ENCODE measurements at places on chromosomes 13 and 19.

- no peak for DNase-seq
Measured at GRCh38 chr19:48842789-48843162, 6.5 kb upstream of the HSD17B14 start.

DNA sequence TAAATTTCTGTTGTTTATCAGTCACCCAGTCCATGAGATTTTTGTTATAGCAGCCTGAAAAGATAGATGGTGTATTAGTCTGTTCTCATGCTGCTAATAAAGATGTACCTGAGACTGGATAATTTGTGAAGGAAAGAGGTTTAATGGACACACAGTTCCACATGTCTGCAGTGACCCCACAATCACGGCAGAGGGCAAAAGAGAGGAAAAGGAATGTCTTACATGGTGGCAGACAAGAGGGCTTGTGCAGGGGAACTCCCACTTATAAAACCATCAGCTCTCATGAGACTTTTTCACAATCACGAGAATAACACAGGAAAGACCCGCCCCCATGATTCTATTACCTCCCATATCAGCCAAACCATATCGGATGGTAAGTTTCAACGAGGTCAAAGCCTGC lies 309.2 kb downstream of the LIG4 start:
- DNase-seq, result no peak

DNA sequence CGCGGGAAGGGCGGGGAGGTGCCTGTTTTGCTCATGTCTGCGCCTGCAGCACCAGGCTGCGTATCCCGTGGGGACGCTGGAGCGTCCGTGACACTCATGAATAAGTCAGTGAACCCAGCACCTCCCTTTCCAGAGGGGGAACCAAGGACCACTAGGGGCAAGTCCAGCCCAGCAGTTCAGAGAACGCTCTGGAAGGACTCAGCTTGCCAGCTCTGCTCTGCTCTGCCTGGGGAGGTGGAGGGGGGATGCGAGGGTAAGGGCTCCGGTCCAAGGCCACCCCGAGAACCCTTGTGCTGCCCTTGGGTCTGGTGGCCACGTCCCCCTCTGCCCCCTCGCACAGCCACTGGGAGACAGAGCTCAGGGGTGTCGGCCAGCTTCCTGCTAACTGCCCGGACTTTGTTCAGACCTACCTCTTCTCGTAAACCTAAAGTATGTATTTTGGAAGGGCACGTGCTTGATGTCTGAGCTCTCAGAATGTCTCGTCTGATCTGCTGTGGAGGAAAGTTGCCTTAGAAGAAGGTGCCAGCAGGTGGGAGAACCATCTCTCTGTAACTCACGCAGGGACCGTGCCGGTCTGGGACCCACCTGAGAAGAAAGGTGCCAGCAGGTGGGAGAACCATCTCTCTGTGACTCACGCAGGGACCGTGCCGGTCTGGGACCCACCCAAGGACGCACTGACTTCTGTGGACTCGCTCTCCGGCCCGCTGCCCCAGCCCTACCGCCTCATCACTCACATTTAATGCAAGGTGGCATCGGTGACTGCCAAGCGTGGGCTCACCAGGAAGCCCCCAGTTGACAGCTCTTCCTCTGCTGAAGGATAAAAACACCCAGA lies 34.1 kb downstream of the TMEM255B start:
- DNase-seq, result no peak

DNA sequence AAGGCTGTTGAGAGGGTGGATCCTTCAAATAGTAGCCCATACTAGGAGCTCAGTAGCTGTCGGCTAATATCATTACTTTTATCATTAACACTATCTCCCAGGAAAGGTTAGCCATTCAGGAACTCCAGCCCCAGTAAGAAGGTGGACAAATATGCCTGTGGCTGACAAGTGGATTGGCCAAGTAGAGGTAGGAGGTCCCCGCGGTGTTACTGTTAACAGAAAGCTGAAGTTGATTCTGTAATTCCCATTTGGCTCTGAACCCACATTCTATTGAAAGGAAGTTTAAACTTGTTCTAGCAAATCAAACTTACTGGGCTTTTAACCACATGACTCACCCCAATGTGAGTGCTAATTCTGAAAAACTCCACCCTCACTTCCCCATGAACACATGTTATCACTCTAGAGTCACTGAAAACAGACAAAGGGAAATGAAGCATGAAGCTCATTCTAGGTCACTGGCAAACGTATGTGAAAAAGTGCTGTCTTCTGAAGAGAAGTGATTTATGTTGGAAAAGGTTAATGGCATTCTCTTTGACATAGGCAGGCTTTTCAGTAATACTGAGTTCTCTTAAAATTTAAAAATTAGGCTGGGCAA lies 273.5 kb downstream of the FGF14 start:
- DNase-seq, result no peak

- peak; percentile 69 for DNase-seq
Measured at GRCh38 chr13:32881777-32882145, 134.5 kb upstream of the KL start.

DNA sequence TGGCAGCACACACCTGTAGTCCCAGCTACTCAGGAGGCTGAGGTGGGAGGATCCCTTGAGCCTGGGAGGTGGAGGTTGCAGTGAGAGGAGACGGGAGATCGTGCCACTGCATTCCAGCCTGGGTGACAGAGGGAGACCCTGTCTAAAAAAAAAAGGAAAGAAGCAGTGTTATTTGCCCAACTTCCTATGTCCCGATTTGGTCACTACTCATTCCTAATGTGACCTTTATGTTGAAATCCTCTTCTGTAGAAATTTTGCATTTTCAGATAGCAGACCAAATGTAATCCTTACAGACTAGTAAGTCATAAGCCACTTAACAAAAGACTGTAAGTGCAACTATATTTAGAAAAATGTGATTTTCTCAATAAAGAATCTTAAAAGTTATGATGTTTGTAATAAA lies 18.2 kb upstream of the STK24 start:
- no peak for DNase-seq

- no peak for DNase-seq
Measured at GRCh38 chr13:39781381-39781780, 125.9 kb downstream of the COG6 start.

DNA sequence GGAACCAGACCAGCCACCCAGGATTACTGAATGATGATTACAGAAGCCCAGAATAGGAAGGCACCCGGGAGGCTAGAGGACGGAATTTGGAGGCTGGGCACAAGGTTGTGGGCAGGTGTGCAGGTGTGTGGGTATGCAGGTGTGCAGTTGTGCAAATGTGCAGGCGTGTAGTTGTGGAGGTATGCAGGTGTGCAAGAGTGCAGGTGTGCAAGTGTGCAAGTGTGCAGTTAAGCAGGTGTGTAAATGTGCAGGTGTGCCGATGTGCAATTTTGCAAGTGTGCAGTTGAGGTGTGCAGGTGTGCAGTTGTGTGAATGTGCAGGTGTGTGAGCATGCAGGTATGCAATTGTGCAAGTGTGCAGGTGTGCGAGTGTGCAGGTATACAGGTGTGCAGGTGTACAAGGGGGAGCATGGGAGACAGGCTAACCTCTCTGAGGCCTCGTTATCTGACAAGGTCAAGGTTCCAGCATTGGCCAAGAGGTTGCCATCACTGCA lies 131.8 kb downstream of the KCTD15 start:
- DNase-seq, result no peak

DNA sequence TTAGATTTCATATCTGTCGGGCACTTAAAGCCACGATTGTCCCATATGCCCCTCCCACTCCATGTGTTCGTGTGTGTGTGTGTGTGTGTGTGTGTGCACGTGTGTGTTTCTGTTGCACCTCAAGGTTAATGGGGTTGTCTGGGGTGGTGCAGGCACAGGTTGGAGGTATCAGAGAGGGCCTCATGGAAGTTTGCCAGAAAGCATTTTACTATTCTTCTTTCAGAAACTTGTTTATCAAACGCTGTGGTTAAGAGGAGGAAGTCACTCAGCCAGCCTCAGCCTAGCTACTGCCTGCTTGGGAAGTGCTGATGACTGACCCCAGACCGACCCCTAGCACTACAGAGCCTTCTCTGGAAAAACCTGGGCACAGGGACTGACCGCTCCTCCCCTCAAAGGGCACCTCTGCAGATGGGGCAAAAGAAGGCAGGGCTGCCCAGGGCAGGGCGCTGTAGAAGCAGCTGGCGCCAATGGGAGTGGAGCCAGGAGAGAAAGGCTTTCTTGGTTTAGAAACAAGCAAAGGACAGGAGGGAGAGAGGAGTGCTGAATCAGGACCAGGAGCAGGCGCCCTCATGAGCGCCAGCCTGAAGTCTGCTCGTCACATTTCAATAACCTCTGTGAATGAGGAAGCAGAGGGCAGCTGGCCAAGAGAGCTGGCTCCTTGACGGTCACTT lies 3.9 kb downstream of the SIAH3 start:
- DNase-seq, result no peak

- no peak for DNase-seq
Measured at GRCh38 chr13:112241288-112241687, 134.9 kb upstream of the SPACA7 start.

DNA sequence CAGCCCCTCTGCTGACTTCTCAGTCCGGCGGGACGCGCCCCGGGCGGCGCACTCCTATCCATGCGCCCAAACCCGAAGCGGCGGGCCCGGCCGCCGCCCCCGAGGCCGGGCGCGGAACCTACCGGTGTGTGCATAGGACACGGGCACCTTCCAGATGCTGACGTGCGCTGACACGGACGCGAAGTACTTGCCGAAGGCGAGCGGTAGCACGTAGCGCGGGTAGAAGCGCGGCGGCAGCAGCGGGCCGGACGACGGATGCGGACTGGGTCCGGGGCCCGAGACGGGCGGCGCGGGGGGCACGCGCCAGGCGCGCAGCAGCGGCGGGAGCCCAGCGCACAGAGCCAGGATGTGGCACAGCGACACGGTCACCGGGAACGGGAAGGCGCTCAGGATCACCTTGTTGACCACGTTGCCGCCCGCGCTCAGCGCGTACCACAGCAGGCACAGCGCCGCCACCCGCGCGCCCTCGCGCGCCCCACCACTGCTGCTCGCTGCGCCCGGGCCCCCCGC lies 338 bp downstream of the SLC35E1 start:
- DNase-seq, result no peak

DNA sequence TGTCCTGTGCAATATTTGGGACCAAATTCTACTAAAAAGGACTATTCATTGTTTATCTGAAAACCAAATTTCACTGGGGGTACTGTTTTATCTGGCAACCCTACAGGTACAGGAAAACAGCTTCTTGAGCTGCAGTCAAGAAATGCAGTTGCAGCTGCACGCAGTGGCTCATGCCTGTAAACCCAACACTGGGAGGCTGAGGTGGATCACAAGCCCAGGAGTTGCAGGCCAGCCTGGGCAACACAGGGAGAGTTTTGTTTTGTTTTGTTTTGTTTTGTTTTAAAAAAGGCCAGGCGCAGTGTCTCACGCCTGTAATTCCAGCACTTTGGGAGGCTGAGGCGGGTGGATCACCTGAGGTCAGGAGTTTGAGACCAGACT lies 11.6 kb upstream of the ZSCAN1 start:
- no peak for DNase-seq

DNA sequence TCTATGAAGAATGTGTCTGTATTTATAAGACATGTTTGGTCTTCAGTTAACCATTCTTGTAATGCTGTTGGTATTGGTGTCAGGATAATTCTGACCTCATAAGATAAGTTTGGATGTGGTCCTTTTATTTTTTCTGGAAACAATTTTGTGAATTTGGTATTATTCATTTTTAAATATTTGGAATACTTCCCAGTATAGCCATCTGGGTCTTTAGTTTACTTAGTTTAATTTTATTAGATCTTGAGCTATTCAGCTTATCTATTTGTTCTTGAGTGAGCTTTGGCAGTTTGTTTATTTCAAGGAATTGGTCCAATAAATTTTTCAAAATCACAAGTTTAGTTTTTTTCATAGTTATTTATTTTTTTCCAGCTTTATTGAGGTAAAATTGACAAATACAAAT lies 335.4 kb upstream of the PCDH20 start:
- DNase-seq, result no peak

GRCh38 chr13:46552889-46553520 lies at the start of gene LRCH1:
Gene LRCH1, plus strand, starts transcription at chr13:46553170. Its CDS starts 227 bp downstream, at chr13:46553397.
- no peak for DNase-seq

GRCh38 chr19:46744005-46744691 lies 1.7 kb upstream of the FKRP start:
- DNase-seq, result no peak

DNA sequence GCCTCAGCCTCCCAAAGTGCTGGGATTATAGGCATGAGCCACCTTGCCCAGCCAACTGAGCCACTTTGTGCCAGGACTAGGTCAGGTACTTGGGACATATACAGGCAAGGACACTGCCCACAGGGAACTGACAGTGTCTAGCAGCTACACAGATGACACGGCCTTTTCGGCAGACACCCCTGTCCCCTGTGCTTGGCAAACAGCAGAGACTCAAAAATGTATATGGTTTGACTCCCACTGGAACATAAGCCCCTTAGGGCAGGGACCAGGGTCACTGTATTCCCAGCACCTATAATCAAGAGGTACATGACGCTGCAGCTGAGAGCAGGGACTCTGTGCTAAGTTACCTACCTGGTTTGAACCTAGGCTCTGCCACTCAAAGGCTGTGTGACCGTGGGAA lies 16.8 kb downstream of the ABCC4 start:
- no peak for DNase-seq

- no peak for DNase-seq
Measured at GRCh38 chr13:49428041-49428763, 15.7 kb downstream of the CAB39L start.

GRCh38 chr13:42968906-42969305 lies 23.1 kb downstream of the EPSTI1 start:
- peak; percentile 80 for DNase-seq

- no peak for DNase-seq
Measured at GRCh38 chr19:48029431-48029830, 14.4 kb downstream of the CABP5 start.

DNA sequence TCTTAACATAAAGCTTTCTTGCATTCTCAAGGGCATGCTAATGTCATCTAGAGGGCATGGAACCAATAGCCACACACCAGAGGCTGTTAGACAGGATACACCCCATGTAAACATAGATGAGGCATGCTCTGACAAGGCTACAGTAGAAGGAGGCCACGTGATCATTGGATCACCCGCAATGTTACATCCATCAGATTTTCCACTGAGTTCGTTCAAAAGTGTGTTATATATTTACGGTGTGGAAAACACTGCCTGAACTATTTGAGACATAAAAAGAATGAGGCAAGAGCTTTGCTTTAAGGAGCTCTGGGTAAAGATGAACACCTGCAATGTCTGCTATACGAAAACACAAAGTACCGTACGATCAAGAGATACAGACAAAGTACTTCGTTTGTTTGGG lies 817.5 kb upstream of the SLC10A2 start:
- no peak for DNase-seq

DNA sequence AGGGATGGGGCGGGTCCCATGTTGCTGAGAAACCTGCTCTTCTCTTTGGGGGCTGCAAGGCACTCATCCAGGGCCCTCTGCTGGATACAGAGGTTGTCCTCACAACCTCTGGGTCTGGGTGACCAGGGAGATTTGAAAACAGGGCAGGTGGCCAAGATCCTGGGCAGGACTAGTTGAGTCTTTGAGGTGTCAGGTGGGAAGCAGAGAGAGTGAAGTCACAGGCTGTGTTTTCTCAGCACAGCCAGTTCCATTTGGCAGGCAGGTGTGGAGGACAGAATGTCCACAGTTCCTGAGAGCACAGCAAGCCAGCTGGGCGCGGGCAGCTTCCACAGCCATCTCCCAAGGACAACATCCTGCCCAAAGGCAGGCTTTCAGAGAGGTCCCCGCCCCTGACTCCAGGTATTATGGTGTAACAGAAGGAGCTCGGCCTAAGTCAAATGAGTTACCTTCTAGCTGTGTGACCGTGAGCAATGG lies 118.8 kb downstream of the NUFIP1 start:
- no peak for DNase-seq
